ENCODE measurements at places on chromosomes 1 and 21.

GRCh38 chr1:223411309-223411708, 18.1 kb downstream of the CCDC185 start:
- no peak for DNase-seq

GRCh38 chr1:205353612-205354011, 3.1 kb downstream of the KLHDC8A start:
- no peak for DNase-seq

- DNase-seq, result no peak
Observed at GRCh38 chr1:64624808-64625207, 120.1 kb upstream of the RAVER2 start.

GRCh38 chr21:34333121-34333739, 30.6 kb upstream of the KCNE2 start:
- no peak for DNase-seq

GRCh38 chr1:180863158-180863775, 49.4 kb upstream of the KIAA1614 start:
- DNase-seq, result peak; percentile 59

DNA sequence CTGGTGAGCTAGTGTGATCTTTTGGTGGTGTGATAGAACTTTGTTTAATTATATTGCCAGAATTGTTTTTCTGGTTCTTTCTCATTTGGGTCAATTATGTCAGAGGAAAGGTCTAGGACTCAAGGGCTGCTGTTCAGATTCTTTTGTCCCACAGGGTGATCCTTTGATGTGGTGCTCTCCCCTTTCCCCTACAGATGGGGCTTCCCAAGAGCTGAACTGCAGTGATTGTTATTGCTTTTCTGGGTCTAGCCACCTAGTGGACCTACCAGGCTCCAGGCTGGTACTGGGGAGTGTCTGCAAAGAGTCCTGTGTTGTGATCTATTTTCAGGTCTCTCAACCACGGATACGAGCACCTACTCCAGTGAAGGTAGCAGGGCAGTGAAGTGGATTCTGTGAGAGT, 25.9 kb upstream of the CD84 start:
- no peak for DNase-seq

DNA sequence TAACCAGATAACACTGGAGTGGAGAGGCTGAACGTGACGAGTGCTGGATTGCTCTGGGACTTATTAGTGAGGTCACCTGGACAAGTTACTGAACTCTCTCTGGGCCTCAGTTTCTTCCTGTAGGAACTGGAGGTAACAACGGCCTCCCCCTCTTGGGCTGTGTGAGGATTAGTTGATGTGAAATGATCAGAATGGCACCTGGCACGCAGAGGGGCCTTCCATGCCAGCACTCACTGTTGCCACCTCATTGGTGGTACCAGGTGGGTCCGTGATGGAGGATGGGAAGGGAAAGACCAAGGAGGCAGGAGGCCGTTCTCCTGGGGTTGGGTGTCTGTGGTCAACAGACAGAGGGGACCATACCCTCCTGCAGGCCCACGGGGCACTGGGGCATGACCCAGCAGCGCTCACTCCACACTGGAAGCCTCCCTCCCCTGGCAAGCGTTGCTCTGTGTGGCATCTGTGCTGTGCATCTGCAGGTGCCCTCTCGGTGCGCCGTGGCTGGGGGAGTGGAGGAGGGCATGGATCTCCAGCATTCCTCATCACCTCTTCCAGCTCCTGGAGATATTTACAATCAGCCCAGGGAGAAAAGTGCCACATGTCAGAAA, 349.5 kb upstream of the VAMP3 start:
- DNase-seq, result no peak
